Vein endothelial cell (primary cell): ENCODE measurements at places on chromosomes 1 and 21. TPM values are rescaled to one million over a fixed set of nuclear protein-coding genes. Genes with fewer than 3 reads are reported as not detected.

Gene FBXO28
- 57.5 and 62.9 TPM in 2 replicates for total RNA-seq

Gene NHLH2
- total RNA-seq: not detected in 2 replicates

Gene OLIG2
- total RNA-seq: not detected in 2 replicates

Gene B3GALNT2
- 37.6 and 39.8 TPM in 2 replicates for total RNA-seq

Gene SUMO3
- 96.0 and 96.6 TPM in 2 replicates for total RNA-seq

Gene TPTE
- not detected in 2 replicates for total RNA-seq

Gene EXOC8
- total RNA-seq: 19.9 and 23.0 TPM in 2 replicates
